Effector memory CD4-positive, alpha-beta T cell (primary cell): ENCODE measurements at places on chromosomes 1 and 21.

GRCh38 chr1:233246965-233247364 lies 48.6 kb downstream of the PCNX2 start:
- no peak for DNase-seq

- no peak for DNase-seq
Observed at GRCh38 chr1:52635321-52636089, 2.5 kb downstream of the SHISAL2A start.

- no peak for DNase-seq
Observed at GRCh38 chr1:189429610-189430009, 1048.1 kb downstream of the BRINP3 start.

DNA sequence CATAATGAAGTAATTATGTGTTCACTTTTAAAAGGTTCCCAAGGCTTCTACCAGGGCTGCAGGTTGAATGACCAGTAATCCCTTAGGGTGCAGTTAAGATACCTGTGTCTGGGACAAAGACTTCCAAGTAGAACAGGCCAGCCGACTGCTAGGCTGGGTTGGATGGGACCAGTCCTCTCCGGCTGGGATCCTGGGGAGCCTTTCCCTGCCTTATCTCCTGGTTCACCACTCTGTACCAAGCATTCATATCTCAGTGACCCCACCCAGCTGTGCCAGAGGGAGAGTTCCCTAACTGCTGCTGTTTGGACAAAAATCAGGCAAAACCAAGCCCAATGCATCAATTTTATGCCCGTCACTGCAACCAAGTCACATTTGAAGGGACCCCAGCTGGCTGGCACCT lies 116.2 kb upstream of the ATP1A1 start:
- DNase-seq: no peak

GRCh38 chr1:2650967-2651645 lies 18.3 kb upstream of the MMEL1 start:
- no peak for DNase-seq

DNA sequence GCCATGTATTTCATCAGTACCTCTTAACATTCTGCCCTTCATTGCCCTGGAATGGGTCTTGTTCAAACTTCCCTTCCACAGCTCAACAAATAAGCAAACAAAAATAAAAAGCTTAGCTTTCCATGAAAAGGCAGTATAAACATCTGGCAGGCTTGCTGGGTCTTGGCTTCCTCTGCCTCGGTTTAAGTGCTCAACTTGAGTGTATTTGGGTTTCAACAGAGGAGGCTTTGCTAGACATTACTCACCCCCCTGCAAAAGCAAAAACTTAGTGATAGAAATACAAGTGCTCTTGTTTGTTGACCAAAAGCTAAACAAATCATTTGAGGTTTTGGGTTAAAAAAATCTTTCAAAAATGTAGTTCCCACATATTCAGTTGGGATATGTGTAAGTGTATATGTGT lies 518.5 kb downstream of the PLPP3 start:
- no peak for DNase-seq

DNA sequence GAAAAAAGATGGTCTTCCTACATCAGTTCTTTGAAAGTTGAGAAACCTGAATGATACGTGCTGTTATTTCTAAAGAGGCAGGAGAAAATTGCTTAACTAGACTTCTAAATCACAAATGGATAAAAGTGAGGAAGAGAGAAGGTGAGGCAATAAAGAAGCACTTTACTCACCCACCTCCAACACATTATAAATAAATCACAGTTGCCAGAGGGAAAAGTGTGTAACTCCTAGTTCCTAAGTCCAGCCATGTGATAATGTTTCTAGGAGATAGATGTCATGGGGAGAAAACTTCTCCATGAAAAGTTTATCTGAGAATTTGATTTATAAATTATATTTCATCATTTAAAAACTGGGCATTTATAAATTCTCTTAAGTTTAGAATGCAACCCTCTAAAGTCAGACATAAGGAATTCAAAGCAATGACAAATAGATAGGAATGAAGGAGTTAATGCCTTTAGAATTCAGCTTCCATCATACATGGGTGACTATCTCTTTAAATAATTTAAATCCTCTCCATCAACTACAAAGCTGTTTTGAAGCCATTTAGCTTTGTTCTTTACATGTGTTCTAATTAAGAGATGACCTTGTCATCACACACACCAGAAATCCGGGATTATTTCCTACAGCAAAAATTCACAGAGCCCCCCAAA lies 60.0 kb downstream of the NRIP1 start:
- DNase-seq: no peak

DNA sequence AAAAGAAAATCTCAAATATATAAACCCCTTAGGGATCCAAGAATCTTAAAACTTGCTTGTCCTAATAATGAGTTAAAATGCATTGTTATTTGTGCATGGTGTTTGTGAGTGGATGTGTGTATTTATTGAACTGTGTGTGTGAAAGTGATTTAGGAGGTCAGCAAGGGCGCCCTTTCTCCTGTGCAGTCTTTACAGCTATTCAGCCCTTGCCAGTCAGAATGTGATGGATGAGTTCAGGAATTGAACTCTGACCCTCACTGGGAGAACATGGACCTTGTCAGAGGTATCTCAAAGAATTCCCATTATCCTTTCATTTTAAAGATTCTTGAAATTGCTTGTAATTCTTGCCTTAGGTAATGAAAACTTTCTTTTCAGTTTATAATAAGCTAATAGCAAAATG lies 493.0 kb upstream of the ADGRL4 start:
- no peak for DNase-seq
